ENCODE measurements at places on chromosomes 6 and 20.
A peak's percentile ranks its signal among the peaks of the same experiment; 100 is the strongest.

DNA sequence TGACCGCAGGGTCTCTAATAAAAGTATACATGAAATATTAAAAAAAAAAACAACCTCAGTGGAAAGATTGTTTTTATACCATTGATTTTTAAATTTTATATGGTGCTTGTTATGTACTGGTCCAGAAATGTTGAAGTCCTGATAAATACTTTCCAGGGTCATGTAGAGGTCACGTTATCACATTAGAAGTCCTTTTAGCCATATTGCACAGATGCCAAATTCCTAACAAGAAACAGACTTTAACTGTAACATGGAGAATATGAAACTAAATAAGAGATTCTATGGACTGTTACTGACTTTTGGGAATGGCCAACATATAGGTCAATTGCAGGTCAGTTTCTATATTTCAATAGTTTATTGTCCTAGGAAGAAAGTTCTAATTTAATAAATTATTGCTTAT lies 89.0 kb downstream of the ADGRB3 start:
- no peak for DNase-seq

DNA sequence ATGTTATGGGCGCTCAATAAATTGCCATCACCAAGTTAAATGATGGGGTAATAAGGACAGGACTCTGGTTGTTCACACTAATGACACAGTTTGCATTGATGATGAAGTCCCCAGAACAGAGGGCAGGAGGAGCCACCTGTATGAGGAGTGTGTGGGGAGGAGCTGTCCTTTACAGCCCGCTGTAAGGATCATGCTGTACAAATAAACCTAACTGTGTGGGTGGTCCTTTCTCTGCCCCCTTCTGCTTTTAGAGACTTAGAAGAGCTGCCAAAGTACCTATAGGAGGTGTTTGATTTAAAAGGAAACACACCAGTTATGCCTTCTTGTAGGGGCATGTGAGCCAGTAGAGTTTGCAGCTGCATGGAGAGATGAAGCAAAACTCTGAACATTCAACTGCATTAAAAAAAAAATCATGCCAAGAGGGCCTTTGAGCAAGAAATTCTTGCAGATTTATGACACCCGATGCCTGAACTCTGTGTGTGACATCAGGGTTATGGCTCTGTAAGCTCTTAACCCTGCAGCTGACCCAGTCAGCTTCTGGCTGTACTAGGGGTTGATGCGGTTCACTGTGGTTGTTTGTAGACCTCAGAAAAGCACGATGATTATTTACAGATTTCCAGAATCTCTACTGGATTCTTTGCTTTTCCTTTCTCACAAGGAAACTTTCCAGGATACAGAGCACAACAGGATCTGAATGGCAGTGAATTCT lies 67.4 kb downstream of the UST start:
- peak; percentile 51 for DNase-seq

- no peak for DNase-seq
These were observed 27.3 kb downstream of the PTK7 start for GRCh38 chr6:43103253-43103876.

- DNase-seq = peak; percentile 33
These were observed 8.7 kb downstream of the RNF24 start for GRCh38 chr20:4006640-4007039.

- no peak for DNase-seq
These were observed 69.5 kb downstream of the MAN1A1 start for GRCh38 chr6:119280080-119280479.

DNA sequence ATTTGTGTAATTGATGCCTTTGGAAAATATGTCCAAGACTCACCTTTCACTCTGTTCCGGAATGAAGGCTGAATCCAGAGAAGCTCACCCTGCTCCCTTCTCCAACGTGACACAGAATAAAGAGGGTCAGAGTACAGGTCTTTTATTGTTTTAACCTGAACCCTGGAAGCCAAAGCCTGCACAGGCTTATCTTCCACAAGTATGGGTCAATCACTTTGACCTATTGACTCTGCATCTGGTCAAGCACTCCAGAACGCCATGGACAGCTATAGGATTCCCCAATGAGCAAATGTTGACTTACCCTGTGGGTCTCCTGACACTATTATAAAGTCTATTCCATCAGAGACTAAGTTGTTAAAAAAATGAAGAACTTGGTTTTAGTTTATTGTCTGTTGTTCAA lies 158.4 kb upstream of the MYLIP start:
- no peak for DNase-seq

DNA sequence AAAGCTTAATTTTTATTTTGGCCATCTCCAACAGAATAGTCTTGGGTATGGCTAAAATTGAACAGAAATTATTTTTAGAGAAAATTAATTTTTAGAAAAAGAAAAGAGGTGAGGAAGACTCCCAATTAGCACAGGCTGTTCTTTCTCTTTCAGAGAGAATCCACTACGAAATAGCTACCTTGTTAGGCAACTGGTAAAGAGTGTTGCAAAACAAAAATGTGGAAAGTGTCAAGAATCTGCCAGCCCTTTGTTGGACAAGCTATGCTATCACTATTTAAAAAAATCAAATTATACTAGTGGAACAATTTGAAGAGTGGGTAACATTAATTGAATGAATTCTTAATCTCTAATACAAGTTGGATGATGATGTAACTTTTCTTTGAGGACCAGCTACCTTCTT lies 19.2 kb upstream of the ZSCAN9 start:
- DNase-seq = no peak

DNA sequence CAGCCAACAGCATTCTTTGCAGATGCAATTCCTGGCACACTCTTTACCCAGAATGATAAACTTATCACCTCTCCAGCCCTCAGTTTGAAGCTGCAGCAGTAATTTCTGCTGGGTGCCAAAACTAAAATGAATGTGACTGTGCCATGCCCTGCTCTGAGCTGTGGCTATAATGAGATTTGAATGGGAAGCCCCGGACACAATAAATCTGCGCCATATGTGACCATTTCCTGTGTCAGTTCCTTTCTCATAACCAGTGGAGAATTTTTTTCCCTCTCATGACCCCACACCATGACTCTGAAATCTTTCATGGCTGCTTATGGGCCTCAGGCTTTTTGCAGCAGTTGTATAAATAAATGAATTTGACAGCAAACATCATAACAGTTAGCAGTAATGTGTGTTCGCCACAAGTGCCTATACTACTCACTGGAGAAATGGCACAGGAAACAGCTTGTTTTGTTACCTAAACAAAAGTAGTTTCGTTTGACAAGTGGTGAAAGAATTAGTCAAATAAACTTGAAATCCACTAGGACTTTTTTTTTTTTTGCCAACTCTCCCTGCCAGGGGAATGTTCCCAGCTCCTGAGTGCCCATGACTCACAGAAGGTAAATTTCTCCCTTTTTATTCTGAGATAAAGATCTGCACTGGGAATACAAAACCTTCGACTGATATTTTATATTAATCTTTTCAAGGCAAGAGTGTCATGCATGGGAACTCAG lies 408.4 kb downstream of the PKHD1 start:
- DNase-seq = no peak

GRCh38 chr6:27825025-27825793 lies 87.0 kb downstream of the OR2B2 start:
- DNase-seq = no peak

- DNase-seq = no peak
These were observed 120.7 kb upstream of the CLDN20 start for GRCh38 chr6:155143029-155143577.

DNA sequence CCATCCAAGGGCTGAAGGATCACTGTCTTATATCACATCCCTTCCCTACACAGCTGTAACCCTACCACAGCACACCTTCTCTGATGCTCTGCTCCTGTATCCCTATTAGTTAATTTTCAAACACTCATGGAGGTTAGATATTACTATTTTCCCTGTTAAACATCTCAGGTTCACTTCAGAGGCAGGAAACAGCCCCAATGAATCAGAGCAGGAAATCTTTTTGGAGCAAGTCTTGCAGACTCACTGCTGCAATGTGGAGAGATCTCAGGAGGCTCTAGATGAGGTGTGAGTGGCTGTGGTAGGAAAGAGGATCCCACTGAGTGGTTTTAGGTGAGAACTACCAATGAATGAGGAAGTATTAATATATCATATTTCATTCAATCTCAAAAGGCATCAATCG lies 19.7 kb upstream of the HTR1B start:
- no peak for DNase-seq

DNA sequence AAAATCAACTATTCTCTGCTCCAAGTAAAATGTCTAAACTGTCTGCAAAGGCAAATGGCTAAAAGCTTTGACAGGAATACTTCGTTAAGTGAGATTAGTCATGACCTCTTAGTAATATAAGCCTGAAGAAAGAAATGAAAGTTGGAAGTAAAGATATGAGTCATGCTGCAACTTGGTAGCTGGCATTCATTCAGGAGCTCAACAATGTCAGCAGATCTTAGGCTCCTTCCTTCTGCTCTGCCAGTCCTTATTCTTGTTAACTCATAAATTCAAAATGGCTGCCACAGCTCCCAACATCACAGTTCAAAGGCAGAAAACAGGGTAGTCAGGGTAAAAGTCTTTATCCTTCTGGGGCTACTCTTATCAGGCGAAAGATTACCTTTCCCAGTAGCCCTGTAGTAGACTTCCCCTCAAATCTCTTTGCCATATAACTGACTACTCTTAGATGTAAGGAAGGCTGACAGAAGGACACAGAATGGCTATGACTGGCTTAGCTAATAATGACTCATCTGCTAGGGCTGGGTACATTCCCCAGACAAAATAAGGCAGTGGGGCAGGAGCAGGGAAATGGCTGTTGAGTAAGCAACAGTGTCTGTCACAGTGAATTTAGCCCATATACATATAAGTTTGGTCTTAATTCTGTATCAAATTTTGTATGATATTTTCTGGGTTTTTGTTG lies 24.4 kb upstream of the C6orf62 start:
- DNase-seq = peak; percentile 95

GRCh38 chr6:166056637-166057036 lies 111.0 kb downstream of the TBXT start:
- peak; percentile 36 for DNase-seq

GRCh38 chr6:80930376-80930775 lies 822.1 kb downstream of the TENT5A start:
- no peak for DNase-seq

DNA sequence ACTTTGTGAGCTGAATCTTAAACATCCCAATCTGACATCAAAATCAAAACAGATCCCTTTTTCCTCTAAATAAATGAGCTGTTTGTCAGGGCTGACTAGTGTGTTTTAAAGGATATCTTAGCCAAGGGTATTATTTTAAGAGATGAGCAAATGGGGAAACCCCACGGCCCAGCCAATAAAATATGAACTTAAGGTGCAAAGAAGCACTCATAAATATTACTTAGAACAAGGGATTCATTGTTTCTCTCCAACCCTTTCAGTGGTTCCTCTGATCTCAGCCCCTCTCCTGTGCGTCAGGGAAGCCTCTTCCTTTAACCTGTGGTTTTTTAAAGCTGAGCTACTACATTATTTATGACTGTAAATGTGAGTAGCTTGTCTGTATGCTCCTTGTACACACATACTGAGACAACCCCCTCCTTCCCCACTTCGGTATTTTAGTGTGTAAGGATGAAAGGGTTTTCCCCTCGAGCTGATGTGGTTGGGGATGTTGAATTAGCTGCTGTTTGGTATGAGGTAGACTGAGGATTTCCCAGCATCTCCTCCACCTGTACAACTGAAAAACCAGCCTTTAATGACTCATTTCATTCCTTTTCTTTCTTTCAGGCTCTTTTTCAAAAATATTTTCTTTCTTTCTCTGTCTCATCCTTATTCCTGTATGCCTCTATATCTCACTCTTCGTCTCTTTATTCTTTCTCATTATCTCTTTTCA lies 6.5 kb downstream of the BMP5 start:
- peak; percentile 4 for DNase-seq

DNA sequence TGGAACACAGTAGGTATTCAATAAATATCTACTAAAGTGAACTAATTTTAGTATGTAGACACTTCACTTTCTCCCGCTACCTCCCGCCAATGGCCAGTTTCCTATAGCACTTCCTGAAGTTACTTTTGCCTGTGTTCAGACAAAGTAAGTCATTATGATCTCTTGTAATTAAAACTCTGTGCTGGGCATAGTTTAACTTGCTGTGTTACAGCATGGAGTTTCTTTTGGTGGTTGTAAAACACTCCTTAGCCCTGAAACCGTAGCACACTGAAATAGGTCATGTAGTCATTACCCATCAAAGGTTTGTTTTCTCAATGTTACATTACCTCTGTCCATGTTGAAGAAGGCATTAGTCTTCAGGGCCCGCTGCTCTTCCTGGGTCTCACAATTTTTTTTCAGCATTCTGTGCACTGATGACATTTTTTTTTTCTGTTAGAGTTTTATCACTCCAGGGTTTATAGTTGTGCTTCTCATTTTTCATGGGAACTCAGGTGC lies 54.0 kb upstream of the CENPW start:
- DNase-seq = no peak

- DNase-seq = no peak
These were observed 127.4 kb upstream of the FAM83B start for GRCh38 chr6:54719131-54719530.

GRCh38 chr6:11096109-11096508 lies 2.5 kb downstream of the SMIM13 start:
- peak; percentile 65 for DNase-seq

DNA sequence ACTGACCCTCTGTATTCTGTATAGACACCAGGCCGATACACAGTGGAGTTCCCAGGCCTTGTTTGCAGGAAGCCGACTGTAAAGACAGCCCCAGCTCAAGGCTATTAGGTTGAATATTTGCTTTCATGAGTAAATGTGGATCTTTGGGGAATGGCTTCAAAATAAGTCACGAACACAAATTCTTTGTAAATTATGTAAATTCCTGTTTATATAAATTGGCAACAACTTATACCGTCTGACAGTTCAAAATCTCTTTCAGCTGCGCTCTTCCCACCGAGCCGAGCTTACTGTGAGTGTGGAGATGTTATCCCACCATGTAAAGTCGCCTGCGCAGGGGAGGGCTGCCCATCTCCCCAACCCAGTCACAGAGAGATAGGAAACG lies 24.7 kb downstream of the EDN3 start:
- no peak for DNase-seq

GRCh38 chr6:113857556-113858479 lies 673 bp downstream of the MARCKS start:
- DNase-seq = peak; percentile 66

- no peak for DNase-seq
These were observed 248.9 kb downstream of the TPBG start for GRCh38 chr6:82612475-82613039.

GRCh38 chr6:105226598-105227294 lies 46.9 kb upstream of the POPDC3 start:
- peak; percentile 76 for DNase-seq

- DNase-seq = peak; percentile 67
These were observed 217.5 kb downstream of the TINAG start for GRCh38 chr6:54525731-54526130.

GRCh38 chr6:130229645-130230044 lies 6.9 kb upstream of the SAMD3 start:
- DNase-seq = no peak

DNA sequence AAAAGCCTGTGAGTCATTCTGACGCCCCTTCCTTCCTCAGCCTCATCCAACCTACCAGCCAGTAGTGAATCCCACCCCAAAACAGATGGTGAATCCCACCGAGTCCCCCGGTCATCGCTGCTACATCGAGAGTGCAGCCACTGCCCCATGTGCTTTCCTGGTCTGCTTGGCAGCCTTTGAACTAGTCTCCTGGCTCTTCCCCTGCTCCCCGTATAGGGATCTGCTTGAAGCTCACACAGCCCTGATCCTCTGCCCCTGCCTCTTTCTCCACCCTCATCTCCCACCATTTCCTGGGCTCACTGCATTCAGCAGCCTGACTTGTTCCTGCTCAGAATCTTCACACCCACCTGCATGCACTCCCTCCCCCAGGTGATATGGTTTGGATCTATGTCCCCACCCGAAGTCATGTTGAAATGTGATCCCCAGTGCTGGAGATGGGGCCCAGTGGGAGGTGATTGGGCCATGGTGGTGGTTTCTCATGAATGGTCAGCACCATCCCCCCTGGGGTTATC lies 14.6 kb downstream of the SYNJ2 start:
- DNase-seq = no peak

- no peak for DNase-seq
These were observed 594.6 kb downstream of the COL12A1 start for GRCh38 chr6:74611220-74611619.
